Jurkat, Clone E6-1 (cell line): ENCODE measurements at places on chromosomes 11 and 22.

DNA sequence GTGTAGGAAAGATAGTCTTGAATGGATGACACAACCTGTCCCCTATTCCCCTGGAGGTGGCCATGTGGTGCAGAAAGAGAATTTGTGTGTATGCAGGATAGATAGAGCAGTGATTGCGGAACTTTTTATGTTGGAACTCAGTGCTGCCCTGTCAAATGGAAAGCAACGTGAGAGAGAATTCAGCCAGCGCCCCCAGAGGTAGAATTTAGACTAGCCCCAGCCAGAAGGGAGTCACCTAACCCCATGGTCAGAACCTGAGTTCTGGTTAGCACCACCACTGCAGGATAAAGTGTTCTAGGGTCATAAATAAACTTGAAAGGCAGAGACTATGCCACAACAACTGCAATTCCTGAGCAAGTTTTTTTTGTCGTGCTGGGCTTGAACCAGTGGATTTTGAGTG is 152.9 kb upstream of the GRIA4 start:
- DNase-seq = no peak

GRCh38 chr11:36296884-36297543 is 926 bp downstream of the PRR5L start:
- DNase-seq = no peak

- DNase-seq = peak; percentile 4
Measured at GRCh38 chr11:87036756-87037449, 831 bp upstream of the TMEM135 start.

- no peak for DNase-seq
Measured at GRCh38 chr11:128240546-128240945, 346.8 kb downstream of the ETS1 start.

GRCh38 chr11:43789700-43790443 is 90.8 kb upstream of the ALKBH3 start:
- DNase-seq = no peak

GRCh38 chr11:88709567-88709966 is 356.2 kb downstream of the GRM5 start:
- no peak for DNase-seq

GRCh38 chr22:38313384-38313955 is 3.8 kb downstream of the CSNK1E start:
- no peak for DNase-seq

- no peak for DNase-seq
Measured at GRCh38 chr22:49509016-49509415, 318.7 kb downstream of the BRD1 start.

GRCh38 chr11:34348096-34348495 is 9.7 kb downstream of the ABTB2 start:
- no peak for DNase-seq

GRCh38 chr11:119803726-119804294 is 74.8 kb upstream of the NECTIN1 start:
- no peak for DNase-seq

- no peak for DNase-seq
Measured at GRCh38 chr11:33478111-33478573, 221.0 kb downstream of the HIPK3 start.

DNA sequence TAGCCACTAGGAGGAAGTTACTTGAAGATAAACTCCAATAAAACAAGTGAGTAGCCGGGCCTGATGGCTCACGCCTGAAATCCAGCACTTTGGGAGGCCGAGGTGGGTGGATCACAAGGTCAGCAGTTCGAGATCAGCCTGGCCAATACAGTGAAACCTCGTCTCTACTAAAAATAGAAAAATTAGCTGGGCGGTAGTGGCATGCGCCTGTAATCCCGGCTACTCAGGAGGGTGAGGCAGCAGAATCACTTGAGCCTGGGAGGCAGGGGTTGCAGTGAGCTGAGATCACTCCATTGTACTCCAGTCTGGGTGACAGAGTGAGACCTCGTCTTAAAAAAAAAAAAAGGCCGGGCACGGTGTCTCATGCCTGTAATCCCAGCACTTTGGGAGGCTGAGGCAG is 34.0 kb upstream of the CLPB start:
- DNase-seq = no peak

GRCh38 chr11:78840623-78841022 is 266.0 kb upstream of the NARS2 start:
- DNase-seq = no peak

- DNase-seq = no peak
Measured at GRCh38 chr22:20638507-20638870, 131.1 kb downstream of the MED15 start.

- DNase-seq = peak; percentile 29
Measured at GRCh38 chr22:24376586-24376985, 50.8 kb upstream of the ADORA2A start.

GRCh38 chr11:28964811-28965210 is 856.6 kb downstream of the METTL15 start:
- DNase-seq = no peak

- no peak for DNase-seq
Measured at GRCh38 chr11:108545909-108546501, 47.6 kb downstream of the EXPH5 start.

DNA sequence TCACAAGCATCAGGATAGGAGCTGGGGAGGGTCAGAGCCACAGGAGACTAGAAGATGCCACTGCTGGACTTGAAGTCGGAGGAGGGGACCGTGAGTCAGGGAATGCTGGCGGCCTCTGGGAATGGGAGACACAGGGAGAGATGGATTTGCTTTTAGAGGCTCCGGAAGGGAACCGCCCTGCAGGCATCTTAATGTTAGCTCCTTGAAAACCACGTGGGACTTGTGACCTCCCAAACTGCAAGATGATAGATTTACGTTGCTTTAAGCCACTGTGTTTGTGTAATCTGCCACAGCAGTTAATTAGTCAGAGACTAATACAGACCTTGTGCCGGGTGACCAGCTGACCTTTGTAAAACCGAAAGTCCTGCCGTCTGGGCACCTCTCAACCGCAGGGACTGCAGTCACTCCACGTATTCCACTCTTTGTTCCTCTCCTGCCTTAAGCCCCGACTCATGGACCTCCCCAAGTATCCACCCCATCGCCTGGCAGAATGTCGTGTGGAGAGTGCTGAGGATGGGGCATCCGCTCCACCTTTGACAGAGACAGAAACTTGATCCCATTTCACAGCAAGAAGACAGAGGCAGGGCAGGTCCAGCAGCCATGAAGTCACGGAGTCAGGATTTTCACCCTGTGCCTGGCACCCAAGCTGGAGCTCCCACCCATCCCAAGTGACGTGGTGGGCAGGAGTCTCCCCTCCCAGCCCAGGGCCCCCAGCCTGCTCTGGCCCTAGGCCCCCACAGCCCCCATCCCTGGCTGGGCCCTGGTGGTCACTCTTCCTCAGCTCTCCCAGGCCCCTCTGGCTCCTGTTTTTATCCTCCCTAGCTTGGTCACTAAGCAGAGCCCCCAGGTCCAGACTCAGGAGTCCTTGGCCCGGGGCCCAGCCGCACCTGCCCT is 19.4 kb upstream of the CTSD start:
- DNase-seq = no peak

DNA sequence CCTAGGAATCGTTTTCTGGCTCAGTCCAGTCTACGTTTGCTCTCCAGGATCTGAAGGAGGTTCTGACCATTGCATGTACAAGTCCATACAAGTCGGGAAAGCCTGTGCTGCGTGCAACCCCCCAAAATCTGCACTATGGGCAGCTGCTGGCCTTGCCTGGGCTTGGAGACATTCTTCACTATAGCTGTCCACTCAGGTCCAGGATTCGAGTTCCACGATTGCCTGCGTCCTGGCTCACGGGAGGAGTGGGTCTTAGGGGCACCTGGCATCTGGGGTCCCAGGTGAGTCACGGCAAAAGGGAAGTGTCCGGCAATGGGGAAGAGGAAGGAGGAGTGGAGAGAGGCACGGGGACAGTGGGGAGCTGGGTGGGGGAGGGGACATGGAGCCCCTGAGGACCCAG is 563.0 kb downstream of the BRD1 start:
- no peak for DNase-seq

DNA sequence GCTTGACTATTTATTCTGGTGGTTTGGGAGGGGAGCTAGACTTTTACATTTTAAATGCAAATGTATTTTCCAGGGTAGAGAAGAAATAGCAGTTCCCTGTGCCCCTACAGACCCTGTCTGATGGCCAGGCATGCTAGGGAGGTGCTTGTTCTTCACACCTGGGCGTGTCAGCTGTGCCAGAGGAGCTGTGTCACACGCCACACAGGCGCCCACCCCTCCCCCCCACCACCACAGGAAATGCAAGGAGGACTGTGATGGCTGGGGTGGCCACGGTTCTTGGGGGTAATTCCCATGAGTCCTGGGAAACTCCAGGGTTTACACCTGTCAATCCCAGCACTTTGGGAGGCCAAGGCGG is 82.2 kb downstream of the FLI1 start:
- DNase-seq = peak; percentile 39

DNA sequence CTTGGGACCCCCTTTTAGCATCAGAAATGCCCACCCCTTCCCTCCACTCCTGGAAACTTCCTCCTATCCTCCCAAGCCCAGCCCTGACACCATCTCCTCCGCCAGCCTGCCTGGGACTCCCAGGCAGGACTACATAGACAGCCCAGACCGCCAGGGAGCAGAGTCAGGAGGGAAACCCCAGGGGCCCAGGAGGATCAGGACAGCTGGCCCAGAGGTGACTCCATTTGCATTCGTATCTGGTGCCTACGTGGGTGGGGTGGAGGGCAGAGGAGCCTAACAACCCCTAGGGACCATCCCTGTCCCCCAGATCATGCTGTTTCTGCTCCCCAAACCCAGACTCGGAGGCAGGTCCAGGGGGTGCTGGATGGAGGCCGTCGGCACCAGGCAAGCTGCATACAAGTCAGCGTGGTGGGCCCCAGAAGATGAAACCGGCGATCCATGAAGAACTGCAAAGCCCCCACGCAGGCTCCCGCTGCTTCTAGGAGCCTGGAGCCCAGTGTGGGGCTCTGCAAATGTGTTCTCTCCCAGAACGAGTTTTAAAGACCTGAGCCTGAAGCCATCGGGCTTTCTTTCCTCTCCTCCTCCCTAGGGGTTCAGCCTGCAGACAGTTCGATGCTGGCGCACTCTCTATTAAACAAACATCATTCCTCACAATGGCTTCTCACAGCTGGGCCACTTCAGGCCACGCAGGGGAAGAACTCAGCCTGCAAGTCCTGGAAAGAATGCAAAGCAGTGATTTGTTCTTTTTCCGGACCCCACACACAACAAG is 1506.8 kb downstream of the BRD1 start:
- DNase-seq = no peak

DNA sequence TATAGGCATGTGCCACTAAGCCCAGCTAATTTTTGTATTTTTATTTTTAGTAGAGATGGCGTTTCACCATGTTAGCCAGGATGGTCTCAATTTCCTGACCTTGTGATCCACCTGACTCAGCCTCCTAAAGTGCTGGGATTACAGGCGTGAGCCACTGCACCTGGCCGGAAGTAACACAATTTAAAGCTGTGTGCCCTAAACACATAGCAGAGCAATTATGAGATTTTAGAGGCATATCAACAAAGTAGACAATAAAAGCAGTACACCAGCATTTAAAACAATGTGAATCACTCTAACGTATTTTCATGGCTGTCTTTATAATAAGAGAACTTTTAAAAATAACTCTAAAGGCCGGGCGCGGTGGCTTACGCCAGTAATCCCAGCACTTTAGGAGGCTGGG is 42.4 kb downstream of the PRR14L start:
- DNase-seq = no peak

GRCh38 chr11:12880327-12880726 is 128.8 kb upstream of the RASSF10 start:
- DNase-seq = no peak

- no peak for DNase-seq
Measured at GRCh38 chr11:126628450-126628789, 272.9 kb downstream of the ST3GAL4 start.

DNA sequence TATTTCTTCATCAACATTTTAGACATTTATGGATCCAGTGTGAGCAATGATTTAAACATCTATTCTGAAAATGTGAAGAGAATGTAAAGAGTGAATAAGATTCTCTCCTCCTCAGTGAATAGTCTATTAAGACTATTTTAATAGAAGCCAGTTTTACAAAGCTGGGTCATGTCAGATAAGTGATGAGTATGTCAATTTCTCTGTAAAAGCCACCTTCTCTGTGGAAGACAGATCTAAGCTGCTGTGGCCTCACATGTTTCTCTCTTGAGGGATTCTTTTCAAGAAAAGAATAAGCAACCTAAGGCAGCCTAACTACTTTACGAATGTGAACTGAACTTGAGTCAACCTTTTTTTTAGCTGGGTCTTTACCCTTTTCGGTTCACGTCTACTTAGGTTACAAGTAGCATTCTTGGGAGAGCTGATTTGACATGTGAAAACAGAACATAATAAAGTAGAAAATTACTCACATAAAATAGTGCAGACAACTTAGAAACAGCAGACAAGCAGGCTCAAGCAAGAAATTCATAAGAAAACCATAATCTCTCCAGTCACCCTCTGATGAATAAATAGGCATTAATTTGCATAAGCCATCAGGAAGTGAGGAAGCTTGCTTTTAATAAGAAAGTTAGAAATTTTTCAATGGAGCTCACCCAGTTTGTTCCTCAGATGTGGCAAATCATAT is 9.9 kb downstream of the CTSC start:
- DNase-seq = no peak

GRCh38 chr22:40128989-40129388 is 48.7 kb upstream of the TNRC6B start:
- DNase-seq = peak; percentile 35

- DNase-seq = no peak
Measured at GRCh38 chr11:43515090-43515489, 156.4 kb downstream of the TTC17 start.

- no peak for DNase-seq
Measured at GRCh38 chr11:40370821-40371616, 1088.4 kb downstream of the LRRC4C start.

- DNase-seq = peak; percentile 85
Measured at GRCh38 chr11:134592391-134592990, 180.4 kb upstream of the B3GAT1 start.

DNA sequence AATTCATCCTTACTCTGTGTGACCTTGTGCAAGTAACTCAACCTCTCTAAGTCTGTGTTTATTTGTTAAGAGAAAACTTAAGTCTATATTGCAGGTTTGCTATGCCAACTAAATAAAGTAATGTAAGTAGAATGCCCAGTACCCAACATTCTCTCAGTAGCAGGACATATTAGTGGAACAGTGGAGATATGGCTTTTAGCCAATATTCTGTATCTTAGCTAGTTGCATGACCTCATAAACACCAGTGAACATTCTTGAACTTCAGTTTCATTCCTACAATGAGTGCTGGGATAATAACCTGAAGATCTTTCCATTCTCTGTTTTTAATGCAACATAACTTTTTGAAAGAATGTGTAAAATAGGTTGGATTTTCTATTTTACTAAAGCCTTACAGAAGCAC is 77.0 kb downstream of the RAB38 start:
- DNase-seq = no peak

- no peak for DNase-seq
Measured at GRCh38 chr22:40107244-40107643, 70.5 kb upstream of the TNRC6B start.

- DNase-seq = no peak
Measured at GRCh38 chr11:39434466-39434865, 2025.0 kb downstream of the LRRC4C start.

- DNase-seq = no peak
Measured at GRCh38 chr22:21996175-21996720, 13.7 kb upstream of the TOP3B start.
